ENCODE measurements at places on chromosomes 1 and 21.

GRCh38 chr1:87230501-87230900, 98.2 kb upstream of the LMO4 start:
- no peak for DNase-seq

DNA sequence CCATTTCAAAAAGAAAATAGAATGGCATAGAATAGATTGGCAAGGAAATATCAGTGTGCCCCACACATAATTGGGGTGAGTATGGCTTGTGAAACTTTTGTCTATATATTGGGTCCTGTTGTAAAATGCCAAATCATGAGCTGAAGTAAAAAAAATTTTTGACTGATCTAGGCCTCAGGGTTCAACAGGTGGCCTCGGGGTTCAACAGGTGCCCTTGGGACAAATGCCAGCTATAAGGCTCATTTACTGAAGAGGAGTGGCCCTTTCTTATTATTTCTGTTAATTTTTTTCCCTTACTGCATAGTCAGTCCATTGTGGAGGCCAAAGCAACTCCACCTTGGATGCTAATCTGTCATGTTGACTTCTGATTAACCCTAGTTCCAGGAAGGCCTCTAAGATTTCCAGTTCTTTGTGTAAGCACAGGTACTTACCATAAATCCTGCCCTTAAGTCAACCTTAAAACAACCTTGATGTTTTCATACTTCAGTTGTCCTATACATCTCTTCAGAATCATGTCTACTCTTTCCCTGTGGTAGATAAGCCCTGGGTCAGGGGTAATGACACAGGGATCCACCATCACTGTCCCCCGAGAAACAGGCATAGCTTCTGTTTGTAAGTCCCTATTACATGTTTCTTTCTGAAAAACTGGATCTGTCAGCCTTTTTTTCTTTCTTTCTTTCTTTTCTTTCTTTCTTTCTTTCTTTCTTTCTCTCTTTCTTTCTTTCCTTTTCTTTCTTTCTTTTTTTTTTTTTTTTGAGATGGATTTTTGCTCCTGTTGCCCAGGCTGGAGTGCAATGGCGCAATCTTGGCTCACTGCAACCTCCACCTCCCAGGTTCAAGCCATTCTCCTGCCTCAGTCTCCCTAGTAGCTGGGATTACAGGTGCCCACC, 16.6 kb upstream of the KDF1 start:
- no peak for DNase-seq

- DNase-seq, result peak; percentile 85
Measured at GRCh38 chr1:64823691-64824476, 79.0 kb downstream of the RAVER2 start.

- DNase-seq, result no peak
Measured at GRCh38 chr21:38905328-38905727, 99.6 kb downstream of the ETS2 start.

GRCh38 chr1:7000720-7001119, 215.5 kb downstream of the CAMTA1 start:
- DNase-seq, result no peak

DNA sequence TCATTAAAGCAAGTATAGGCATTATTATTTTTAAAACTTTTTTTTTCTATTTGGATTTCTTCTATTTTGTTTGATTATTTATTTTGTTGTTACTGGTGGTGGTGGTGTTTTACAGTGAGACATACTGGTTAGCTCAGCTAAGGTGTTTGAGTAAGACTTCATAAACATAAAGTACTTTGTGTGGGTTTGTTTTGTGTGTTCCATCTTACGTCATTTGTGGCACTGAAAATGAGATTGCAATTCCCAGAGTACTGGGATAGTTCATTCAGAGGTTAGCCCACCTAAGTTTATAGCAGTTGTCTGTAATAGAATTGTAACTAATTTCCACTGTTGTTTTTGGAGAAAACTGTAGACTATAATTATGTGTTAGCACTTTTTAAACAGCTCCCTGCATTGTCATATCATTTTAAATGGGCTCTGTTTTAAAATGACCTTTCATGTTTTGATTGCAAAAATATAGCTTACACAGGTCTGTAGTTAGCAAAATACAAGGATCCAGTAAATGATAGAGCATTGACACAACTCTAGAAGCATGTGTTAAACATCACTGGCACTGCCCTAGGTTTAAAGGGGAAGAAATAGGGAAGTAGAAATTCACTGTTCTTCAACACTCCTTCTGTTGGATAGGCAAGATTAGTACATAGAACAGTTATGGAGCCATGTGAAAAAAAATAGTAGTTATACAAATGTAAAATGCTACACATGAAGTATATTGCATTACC, 171.7 kb downstream of the NFIA start:
- DNase-seq, result no peak

DNA sequence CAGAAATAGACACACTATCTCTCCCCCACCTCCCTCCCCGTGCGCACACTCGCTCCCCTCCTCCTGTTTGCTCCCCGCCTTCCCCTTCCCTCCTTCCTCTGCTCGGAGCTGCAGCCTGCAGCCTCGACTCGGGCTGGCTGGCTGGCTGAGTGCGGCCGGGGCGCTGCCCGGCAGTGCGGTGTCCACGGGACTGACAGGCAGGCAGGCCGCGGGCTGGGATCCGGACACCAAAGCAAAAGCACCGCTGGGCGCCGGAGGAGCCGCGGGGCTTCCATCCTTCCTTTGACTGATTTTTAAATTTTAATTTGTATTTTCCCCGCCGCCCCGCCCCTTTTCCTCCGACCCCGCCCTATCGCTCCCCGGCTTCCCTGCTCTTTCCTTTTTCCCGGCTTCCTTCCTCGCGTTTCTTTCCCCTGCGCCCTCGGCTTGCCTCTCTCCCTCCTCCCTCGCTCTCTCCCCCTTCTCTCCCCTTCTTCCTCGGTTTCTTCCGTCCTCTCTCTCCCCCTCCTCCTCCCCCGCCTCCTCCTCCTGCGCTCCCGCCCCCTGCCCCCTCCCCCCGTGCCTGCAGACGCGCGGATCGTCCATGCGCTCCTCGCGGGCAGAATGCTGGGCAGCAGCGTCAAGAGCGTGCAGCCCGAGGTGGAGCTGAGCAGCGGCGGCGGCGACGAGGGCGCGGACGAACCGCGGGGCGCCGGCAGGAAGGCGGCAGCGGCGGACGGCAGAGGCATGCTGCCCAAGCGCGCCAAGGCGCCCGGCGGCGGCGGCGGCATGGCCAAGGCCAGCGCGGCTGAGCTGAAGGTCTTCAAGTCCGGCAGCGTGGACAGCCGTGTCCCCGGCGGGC, 109.4 kb downstream of the NAV1 start:
- peak; percentile 76 for DNase-seq

- DNase-seq, result peak; percentile 72
Measured at GRCh38 chr1:31155216-31155806, 84.4 kb downstream of the NKAIN1 start.

DNA sequence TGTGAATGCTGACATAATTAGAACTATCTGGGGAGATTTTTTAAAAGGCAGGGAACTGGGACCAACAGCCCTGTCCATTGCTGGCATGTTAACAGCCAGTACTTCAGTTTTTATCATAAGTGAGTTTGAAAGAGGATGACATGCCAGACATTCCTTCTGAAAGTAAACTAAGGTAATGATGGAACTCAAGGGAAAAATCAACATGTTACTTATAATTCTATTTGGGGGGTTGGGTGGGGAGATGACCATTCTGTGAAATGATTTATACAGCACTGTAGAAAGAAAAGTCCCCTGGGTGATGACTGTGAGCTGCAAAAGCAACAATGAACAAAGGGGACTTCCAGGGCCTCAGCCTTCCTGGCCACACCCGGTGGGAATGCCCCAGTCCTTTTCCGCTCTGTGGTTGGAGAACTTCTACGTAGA, 5.4 kb upstream of the LAMC2 start:
- DNase-seq, result no peak

- no peak for DNase-seq
Measured at GRCh38 chr1:230792691-230793462, 45.7 kb downstream of the CAPN9 start.

DNA sequence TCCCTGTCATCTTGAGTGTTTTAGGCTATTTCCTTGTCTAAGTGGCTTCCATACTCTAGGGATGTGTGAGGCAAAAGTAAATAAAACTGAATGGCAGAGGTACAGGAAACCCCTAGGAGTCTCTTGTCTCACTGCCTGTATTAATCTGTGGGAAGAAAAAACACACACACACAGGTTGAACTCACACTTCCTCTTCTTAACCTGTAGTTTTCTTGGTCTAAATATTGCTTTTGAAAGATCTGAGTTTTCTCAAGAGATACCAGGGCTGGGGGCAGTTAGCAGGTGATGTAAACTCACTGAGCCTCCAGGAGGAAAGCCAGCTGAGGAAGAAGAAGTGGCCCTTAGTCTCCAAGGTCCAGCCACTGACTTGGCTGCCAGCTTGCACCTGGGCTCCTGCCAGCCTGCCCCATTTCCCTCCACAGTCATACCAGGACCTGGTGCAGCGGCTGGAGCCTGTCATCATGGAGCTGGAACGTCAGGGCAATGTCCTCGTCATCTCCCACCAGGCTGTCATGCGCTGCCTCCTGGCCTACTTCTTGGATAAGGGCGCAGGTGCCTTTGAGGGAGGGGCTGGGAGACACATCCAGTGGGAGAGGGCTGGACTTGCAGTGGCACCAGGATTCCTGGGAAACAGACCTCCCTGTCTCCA, 16.9 kb downstream of the PFKFB2 start:
- DNase-seq, result no peak

- no peak for DNase-seq
Measured at GRCh38 chr1:99176753-99177152, 87.5 kb upstream of the PLPPR4 start.

DNA sequence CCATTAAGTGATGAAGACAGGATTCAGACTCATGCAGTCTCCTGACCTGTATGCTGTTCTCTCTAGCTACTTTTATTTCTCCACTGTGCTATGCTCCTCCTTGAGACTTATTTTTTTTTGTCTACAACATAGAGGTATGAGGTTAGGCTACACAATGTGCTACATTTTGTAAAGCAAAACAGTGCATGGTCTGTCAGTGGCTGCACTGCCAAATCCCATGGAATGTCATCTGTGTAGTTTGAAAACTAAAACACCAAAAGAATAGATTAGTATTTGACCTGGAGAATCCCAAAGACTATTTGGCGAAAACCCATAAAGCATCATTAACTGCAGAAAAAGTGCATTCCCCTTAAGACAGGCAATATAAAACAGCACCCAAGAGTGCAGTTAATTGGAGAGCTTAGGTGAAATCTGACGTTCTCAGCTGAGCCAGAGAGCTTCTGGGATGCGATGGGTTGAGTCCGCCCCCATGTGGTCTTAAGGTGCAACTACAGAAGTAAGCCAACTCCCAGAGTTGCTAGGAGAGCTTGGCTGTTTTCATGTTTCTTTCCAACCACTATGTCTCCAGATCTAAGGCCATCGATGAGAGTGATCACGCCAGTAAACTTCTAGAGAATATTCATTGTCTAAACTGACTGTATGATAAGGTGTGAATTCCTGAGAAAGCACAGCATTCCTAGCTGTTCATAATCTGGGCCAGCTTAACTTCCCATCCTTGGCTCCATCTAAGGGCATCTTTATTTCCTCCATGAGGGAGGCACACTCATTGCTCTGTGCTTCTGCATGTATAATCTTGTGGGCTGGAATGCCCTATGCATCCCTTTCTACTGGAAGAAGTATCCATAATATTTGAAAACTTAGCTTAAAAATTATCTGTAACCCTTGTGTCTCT, 20.7 kb upstream of the CYP2J2 start:
- peak; percentile 69 for DNase-seq

- no peak for DNase-seq
Measured at GRCh38 chr1:168139070-168139469, 2.3 kb upstream of the GPR161 start.

GRCh38 chr1:25867210-25867991, 8.1 kb downstream of the PAQR7 start:
- no peak for DNase-seq

GRCh38 chr21:45113543-45113942, 39.2 kb downstream of the ADARB1 start:
- no peak for DNase-seq

GRCh38 chr21:36141513-36141925, 6.6 kb downstream of the CBR3 start:
- peak; percentile 98 for DNase-seq

DNA sequence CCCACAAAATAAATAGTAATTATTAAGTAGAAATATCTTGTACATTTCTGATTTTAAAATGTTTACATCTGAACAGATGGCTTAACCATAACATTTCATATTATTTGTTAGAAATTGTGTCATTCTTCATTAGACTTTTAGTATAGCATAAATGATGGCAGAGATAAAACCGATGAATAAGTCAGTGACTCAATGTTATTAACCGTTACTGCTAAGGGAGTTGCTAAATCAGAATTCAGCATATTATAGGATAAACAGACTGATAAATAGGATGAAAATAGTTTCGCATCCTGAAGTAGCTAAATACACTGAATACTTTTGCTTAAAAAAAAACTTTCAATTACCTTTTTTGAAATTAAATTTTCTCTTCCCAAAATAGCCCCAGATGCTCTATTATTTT, 610.6 kb upstream of the ZP4 start:
- DNase-seq, result no peak

GRCh38 chr1:19765623-19766022, 34.1 kb downstream of the TMCO4 start:
- DNase-seq, result no peak

DNA sequence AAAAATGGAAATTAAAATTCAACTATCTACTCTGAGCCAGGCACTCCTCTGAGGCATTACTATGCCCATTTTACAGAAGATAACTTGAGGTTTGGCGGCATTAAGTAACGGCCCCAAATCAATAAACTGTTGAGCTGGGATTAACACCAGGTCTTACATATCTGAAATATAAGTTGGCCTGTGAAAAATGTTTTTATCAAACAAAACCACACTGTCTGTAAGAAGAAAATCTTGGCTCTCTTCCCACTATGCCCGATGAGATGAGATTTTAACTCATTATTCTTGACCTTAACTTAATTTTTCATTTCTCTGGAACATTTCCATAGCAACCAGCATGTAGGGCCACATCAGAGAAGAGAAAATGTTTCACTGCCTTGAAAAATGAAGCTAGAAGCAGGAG, 21.8 kb downstream of the RC3H1 start:
- no peak for DNase-seq

DNA sequence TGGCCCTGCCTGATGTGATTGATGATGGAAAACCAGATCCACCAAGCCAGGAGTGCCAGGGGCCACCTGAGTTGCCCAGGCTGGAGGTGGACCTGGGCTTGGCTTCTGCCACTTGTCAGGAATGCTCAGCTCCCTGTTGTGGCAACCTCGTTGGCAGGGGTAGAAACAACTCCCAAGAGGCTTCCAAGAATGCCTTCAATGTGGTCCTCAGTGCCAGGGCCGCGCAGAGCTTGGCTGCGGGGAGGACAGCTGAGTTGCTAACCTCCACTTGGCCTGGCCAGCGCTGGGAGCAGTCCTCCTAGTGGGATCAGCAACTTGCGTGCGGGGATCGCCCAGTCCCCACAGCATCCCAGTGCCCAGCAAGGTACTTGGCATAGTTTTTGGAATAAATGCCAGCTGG, 9.0 kb downstream of the MYOM3 start:
- no peak for DNase-seq

DNA sequence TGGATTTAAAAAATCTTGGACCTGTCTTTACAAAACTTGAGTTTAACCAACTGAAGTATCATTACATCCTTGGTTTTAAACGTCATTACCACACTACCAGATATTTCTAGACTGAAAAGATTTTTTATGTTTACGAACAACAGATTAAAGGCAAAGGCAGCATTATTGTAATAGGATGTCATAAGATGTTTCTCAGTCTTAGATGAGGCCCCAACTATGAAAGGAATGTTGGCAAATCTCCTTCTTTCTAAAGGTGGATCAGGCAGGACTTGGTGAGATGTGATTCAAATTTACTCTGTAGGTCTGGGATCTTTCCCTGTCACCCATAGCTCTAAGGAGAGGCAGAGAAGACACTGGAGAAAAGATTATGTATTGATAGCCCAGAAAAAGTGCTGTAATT, 417.9 kb downstream of the PTBP2 start:
- no peak for DNase-seq

- no peak for DNase-seq
Measured at GRCh38 chr1:59560807-59561450, 253.8 kb upstream of the HOOK1 start.
